Right lung (tissue), 10 donors: ENCODE measurements at places on chromosomes 5 and 9. TPM values are rescaled to one million over a fixed set of nuclear protein-coding genes. Genes with fewer than 3 reads are reported as not detected.

GRCh38 chr5:168877132-168877892, 298.1 kb upstream of the PANK3 start:
- no peak for DNase-seq

DNA sequence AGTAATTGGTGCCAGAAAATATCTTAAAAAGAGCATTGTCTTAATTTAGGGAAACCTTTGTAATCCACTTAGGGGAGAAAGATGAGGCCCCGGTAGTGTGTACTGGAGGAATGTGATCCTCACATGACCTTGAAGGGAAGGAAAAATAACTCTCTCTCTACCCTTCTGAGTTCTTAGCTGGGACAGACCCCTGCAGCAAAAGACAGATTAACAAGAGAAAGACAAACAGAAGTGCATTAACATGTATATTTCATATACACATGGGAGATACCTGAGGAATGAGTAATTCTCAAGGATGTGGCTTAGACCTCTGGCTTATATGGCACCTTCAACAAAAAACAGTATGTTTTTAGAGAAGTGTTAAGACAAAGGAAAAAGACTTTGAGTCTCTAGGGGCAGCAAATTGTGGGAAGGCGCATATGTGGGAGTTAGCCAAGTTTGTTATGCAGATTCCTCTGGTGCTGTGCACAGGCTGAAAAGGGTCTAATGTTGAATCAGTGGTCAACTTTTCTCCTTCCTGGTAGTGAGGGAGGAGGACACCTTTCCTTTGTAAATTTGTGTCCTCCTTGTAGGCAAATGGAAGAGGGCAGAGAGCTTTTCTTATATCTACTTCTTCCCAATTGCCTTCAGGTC, 138.8 kb downstream of the LRRC70 start:
- no peak for DNase-seq

NUTM2F gene
- 0.09 TPM for polyA plus RNA-seq

FBXL7 gene
- 26.8 TPM for polyA plus RNA-seq

PALM2AKAP2 gene
- 30.7 TPM for polyA plus RNA-seq

DNA sequence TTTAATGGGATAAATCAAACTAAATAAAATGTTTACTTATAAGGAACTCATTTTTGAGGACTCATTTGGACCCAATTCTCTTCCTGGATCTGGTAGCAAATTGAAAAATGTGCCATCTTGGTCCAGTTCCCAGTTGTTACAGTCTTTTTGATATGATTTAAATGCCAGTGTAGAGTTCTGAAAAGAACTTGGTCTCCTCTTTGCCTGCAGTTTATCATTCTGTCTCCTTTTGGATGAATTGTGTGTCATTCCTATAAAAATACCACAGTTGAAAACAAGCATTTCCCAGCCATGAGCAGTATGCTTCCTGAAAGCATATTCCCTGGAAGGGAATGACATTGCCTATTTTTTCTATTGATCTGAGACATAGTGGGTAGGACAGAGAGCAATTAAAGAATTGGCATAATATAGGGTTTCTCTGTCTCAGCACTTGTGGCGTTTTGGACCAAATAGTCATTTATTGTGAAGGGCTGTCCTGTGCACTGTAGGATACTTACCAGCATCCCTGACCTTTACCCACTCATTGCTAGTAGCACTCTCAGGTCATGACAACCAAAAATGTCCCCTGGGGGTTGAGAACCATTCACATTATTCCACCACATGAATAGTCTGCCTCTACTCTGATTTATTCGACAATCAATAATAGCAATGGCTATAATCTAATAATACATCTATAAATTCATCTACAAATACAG, 181.8 kb downstream of the NXNL2 start:
- no peak for DNase-seq

- no peak for DNase-seq
These were observed 101.1 kb downstream of the TMEM174 start for GRCh38 chr5:73274121-73274520.

TAF11L13 gene
- not detected for polyA plus RNA-seq

C9orf153 gene
- 0.43 TPM for polyA plus RNA-seq

GRCh38 chr9:12956261-12956660, 181.4 kb downstream of the LURAP1L start:
- DNase-seq, result no peak

GRCh38 chr5:55600497-55601203, 65.9 kb upstream of the PLPP1 start:
- DNase-seq, result no peak

GRCh38 chr9:97059626-97060025, 20.7 kb upstream of the CTSV start:
- DNase-seq, result no peak

TYRP1 gene
- polyA plus RNA-seq, result 6.8 TPM

DNA sequence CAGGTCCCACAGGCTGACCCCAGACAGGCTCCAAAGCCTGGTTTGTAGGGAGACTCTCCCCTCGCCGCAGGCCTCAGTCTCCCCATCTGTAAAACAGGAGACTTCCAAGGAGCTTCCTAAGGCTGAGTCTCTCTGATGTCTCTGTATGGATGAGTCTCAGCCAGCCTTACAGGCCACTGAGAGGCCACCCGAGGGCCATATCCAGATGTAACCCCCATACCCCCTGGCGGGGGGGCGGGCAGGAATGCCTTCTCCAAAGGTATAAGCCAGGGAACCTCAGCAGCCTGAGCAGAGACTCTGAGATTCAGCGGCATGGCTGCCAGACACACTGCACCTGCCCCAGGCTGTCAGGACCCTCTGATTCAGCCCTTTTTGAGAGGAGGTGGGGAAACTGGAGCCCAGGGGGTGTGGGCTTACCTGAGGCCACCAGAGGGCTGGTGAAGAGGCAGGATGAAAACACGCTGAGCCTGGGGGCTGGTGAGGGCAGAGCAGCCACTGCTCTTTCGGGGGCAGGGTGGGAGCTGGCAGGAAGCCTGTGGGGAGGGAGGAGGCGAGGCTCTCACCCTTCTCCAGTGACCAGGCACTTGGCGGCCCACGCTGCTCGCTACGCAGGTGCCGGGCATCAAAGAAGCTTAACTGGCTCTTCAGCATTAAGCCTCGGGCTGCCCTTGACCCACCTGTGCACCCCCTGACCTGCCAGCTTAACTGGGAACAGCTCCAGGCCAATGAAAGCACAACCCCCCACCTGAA, 5.5 kb upstream of the SUSD3 start:
- DNase-seq, result peak; percentile 49

DNA sequence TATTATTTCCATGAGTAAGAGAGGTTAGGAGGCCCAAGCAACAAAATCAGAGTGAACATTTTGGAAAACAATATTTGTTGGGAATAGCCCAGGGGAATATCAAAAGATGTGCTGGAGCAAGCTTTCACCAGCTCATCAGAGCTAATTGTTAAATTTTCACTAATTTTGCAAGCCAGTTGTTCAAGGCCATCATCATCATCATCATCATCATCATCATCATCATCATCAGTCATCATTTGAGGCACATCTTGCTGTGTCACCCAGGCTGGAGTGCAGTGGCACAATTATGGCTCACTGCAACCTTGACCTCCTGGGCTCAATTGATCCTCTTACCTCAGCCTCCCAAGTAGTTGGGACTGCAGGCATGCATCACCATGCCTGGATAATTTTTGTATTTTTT, 350.5 kb upstream of the MEF2C start:
- no peak for DNase-seq

GRCh38 chr5:176676361-176676824, 29.1 kb downstream of the TSPAN17 start:
- DNase-seq, result no peak

CTSL gene
- polyA plus RNA-seq, result 79.3 TPM

ENHO gene
- 1.1 TPM for polyA plus RNA-seq

NOL6 gene
- 23.8 TPM for polyA plus RNA-seq

ROR2 gene
- polyA plus RNA-seq, result 24.4 TPM

RAB24 gene
- polyA plus RNA-seq, result 21.0 TPM

- DNase-seq, result no peak
These were observed 203.7 kb upstream of the RORB start for GRCh38 chr9:74293479-74293878.

DNA sequence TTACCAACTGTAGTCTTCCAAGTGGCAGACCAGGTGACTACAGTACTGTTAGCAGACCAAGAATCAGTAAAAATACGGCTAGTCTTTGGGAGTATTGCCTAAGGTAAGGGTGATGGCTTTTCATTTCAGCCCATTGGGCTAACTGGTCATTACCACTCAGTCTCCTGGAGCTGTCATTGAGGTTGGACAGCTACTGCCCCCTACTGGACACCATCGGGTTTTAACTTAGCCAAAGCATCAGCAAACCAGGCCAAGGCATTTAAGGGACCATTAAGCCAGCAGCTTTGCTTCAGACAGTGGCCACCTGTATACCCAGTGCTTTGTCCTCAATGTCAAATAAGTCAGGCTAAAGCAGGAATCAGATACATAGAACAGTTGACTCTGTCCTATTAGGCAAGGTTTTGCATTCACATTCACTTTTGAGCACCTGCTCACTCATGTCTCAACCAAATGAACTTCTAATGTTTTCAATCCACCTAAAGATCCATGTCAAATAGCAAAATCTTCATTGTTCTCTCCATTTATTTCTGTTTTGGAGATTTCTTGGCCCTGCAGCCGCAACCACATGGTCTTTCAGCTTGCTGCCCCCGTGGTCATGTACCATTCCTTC, 117.2 kb downstream of the INVS start:
- DNase-seq, result no peak

- no peak for DNase-seq
These were observed 73.6 kb upstream of the RETREG1 start for GRCh38 chr5:16690243-16690852.

DNA sequence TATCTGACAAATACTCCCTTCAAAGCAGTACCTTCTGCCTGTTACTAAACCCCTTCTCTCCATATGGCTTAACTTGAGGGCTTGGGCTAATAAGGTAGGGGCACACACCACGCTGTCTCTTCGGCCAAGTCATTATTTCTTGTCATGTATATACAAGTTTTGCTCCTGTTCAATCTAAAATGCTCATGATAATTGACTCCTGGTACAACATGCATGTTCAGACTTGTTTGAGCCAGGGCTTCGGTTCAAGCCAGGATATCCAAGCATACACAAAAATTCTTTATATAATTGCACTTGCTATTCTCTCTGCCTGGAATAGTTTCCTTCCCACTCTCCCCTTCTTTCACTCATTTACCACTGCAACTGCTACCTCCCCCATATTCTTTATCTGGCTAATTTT, 756.0 kb upstream of the C9orf72 start:
- DNase-seq, result no peak

- DNase-seq, result no peak
These were observed 3.5 kb downstream of the BOD1 start for GRCh38 chr5:173612948-173613347.

DNA sequence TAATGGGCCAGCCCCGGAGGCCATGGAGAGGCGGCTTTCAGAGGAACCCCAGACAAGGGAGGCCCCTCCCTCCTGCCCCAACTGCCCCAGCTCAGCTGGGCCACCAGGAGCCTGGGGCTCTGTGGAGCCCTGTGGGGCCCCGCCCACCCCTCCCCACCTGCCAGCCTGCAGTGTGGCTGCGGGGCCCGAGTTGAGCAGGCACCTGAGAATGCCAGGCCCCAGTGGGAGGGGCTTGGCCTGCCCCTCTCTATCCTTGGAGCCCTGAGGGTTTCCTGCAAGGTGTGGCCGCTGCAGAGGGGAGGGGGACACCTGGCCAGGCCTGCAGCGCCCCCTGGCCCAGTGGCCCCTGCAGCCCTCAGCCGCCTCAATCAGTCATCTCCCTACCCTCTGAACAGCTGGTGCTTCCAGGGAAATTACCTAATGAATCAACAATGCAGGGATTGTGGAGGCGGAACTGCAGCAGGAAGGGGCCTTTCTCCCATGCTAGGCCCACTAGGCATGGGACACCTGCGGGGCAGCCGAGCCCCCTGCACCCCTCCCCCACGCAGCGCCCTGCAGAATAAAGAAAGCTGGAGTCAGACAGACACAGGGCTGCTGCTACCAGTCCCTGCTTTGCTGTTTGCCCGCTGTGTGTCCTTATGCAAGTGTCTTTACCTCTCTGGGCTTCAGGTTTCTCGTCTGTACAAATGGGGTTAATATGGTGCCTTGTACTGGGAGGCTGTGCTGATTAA, 48.0 kb downstream of the LMX1B start:
- peak; percentile 30 for DNase-seq

DNA sequence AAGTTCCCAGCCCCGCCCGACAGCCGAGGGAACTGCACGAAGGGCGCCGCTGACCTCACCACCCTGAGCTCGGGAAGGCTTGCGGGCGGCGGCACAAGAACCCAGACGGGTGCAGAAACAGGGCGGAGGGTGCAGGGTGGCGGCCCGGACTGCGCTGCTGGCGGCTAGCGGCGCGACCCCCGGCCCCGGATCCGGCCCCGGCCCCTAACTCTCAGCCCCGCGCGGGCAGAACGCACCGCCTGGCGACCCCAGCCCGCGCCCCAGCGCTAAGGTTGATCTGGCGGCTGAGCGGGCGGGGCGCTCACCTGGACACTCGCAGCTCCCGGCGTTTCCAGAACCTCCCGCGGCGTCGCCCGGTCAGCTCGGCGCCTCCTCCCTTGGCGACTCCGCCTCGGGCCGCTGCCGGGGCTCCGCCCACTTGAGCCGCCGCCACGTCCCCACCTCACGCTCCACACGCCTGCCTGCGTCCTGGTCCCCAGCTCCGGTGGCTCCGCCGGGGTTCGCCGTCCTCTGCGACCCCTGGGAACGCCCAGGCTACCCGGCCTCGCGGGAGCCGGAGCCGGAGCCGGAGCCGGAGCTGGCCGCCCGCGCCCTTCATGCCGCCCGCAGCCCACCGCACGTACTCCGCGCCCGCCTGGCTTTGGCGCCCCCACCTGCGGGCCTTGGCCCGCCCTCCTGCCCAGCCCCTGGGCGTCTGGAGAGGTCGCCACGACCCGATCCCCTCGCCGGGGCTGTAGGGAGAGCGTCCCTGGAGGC, at the start of gene P4HA2:
P4HA2 (minus strand) TSS at position 369 of the 756 bp plus-strand sequence. CDS start 9,227 bp downstream, outside the sequence.
- DNase-seq, result peak; percentile 80

- no peak for DNase-seq
These were observed 74.6 kb downstream of the MARCHF11 start for GRCh38 chr5:16104961-16105360.

SLC9A3 gene
- polyA plus RNA-seq, result 2.6 TPM

- DNase-seq, result no peak
These were observed 3.4 kb downstream of the EPB41L4B start for GRCh38 chr9:109317311-109317978.

GCNT4 gene
- 0.98 TPM for polyA plus RNA-seq

HRCT1 gene
- polyA plus RNA-seq, result 0.87 TPM

GZMA gene
- polyA plus RNA-seq, result 3.4 TPM

PRLR gene
- polyA plus RNA-seq, result 1.7 TPM

DNA sequence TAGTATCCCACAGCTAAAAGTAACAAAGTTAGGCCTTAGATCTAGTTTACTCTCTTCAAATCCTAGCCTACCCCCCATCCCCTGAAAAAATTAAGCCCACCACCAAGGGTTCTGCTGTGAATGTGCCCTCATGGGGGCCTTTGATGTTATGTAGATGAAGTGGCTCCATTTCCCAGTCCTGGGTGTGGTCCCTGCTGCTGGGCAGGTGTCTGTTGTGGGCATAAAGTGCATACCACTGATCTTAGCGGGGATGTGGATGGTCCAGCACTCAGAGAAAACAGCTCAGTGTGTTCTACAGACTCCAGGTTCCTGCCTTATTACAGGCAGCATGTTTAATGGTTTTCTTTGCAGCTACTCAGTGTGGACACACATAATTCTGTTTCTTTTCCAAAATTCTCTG, 1.9 kb downstream of the PCBD2 start:
- DNase-seq, result no peak

- DNase-seq, result no peak
These were observed 73.8 kb downstream of the HCN1 start for GRCh38 chr5:45622365-45622764.

NKD2 gene
- polyA plus RNA-seq, result 6.1 TPM

POLE3 gene
- polyA plus RNA-seq, result 70.3 TPM

PLAC8L1 gene
- 2.2 TPM for polyA plus RNA-seq

- no peak for DNase-seq
These were observed 21.9 kb upstream of the ANXA6 start for GRCh38 chr5:151179489-151179840.

- DNase-seq, result no peak
These were observed 33.0 kb downstream of the IRF1 start for GRCh38 chr5:132457371-132458225.
